ENCODE measurements at places on chromosomes 13 and 19.

GRCh38 chr19:38833092-38833425, 1.5 kb upstream of the ECH1 start:
- DNase-seq = no peak

DNA sequence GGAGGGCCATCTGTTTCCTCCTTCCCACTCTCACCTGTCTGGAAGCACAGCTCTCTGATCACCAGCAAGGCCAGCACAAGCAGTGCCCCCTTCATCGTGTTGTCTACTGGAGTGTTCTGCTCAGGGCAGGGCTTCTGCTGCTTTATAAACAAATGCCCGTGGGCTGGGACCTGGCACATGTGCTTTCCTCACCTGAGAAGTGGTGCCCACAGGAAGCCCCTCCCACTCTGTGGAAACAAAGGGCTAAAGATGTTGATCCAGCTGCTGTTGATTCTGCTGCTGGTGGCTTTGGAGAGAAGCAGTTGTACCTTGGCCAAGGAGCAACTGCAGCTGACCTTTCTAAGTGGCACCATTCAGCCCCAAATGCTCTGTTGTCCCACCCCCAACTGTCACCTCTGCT, 26.4 kb upstream of the ZNF181 start:
- no peak for DNase-seq

DNA sequence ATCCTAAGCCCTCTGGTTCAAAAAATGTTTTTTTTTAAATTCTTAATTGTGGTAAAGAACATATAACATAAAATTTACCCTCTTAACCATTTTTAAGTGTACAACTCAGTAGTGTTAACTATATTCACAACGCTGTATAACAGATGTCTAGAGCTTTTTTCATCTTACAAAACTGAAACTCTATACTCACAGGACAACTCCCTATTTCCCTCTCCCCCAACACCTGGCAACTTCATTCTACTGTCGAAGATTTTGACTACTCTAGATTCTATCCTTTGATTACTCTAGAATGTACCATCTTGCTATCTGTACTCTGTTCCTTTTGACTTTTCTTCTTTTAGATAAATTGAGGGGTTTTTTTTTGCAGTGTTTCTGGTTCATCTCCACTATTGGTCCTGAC, 200.4 kb downstream of the KLF12 start:
- DNase-seq = no peak

- no peak for DNase-seq
Observed at GRCh38 chr19:43331435-43332010, 22.0 kb upstream of the CD177 start.

GRCh38 chr19:52626915-52627314, 11.2 kb downstream of the ZNF83 start:
- no peak for DNase-seq

GRCh38 chr19:6406401-6406800, 13.4 kb upstream of the GTF2F1 start:
- DNase-seq = no peak

DNA sequence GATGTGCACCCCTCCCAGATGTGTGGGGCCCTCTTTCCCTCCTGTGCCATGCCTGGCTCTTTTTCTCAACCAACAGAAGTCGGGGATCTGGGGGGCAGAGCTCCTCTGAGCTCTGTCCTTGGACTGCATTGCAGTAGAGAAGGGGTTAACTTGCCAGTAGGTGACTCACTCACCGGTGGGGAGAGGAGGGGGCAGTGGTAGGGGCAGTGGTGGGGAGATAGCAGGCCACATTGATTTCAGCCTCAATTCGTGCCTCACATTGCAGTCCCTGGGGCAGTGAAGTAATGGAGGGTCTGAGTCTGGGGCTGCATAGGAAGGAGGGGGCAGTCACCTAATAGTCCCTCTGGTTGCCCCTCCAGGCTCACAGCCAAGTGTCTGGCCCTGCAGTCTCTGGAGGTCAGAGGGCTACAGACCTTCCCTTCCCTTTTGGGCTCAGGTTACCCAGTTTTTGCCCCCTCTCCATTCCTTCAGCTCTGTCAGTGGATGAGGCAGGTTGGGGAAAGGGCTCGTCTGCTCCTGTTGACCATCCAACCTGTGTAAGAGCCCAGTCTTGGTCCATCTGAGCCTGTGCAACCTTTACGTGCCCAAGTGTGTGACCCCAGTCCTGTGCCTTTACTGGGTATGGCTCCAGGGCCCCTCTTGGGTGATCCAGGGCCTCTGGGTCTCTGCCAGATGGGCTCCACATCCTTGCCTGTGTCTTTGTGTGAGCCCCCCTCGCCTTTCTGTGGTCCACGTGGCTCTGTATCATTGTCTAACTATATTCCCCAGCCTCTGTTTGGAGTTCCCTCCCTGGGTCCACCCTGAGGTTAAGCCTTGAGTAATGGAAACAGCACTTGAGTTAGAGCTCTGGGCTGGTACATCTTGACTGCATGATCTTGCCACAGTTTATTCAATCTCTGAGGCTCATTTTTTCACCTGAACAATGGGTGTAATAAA, 13.0 kb downstream of the CIC start:
- DNase-seq = no peak

GRCh38 chr19:46472592-46472991, 1.2 kb upstream of the PNMA8A start:
- DNase-seq = no peak

- no peak for DNase-seq
Observed at GRCh38 chr19:18657590-18658365, 20.9 kb downstream of the KLHL26 start.

Data from prostate gland (tissue), 2 donors.